ENCODE measurements at places on chromosomes 3 and 15.
A peak's percentile ranks its signal among the peaks of the same experiment; 100 is the strongest.

DNA sequence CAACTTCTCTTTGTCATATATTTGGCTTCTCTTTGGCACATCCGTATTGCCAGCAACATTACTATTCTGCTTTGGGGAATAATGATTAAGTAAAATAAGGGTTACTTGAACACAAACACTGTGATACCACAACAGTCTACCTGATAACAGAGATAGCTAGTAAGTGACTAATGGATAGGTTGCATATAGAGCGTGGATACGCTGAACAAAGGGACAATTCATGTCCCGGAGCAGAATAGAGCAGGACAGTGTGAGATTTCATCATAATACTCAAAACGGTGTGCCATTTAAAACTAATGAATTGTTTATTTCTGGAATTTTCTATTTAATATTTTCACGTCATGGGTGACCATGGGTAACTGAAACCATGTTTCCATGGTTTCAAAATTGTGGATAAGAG lies 54.1 kb downstream of the SCN5A start:
- no peak for DNase-seq

- DNase-seq: no peak
Measured at GRCh38 chr15:70319466-70319865, 221.7 kb upstream of the TLE3 start.

DNA sequence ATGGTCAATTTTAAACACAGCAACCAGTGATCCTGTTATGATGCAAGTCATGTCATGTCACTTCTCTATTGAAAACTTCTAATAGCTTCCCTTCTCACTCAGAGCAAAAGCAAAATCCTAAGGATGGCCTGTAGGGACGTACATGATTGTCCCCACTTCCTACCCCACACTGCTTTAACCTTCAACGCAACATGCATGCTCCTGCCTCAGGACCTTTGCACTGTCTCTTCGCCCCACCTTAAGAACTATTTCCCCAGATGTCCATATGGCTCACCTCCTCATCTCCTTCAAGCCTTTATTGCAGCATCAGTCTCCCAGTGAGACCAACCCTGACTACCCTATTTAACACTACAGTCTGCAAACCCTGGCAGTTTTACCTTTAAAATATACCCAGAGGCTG lies 214.1 kb upstream of the CHRM5 start:
- no peak for DNase-seq

GRCh38 chr3:44902628-44903027 lies 28.2 kb downstream of the TGM4 start:
- no peak for DNase-seq

GRCh38 chr15:57436961-57437360 lies 60.7 kb downstream of the CGNL1 start:
- DNase-seq: no peak

- no peak for DNase-seq
Measured at GRCh38 chr3:89246326-89246725, 138.9 kb downstream of the EPHA3 start.

DNA sequence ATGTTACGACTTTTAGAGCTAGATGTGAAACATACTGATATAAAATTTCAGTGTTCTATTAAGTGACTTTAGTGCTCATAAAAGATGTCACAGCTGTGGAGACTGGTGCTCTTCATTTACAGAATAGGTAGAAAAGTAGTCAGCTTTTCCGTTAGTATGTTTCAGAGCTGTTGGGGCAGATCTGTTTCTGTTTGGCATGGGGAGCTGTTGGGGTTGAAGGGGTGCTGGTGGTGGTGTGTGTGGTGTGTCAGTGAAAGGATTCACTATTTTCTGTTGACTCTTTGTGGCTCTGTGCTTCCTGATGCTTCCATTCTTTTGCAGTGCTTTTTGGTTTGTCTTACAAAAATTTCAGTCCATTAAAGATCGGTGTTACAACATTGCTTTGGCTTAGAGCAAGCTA lies 3.2 kb downstream of the UBE2E2 start:
- DNase-seq: no peak

GRCh38 chr15:39804026-39804425 lies 21.4 kb upstream of the FSIP1 start:
- DNase-seq: no peak

GRCh38 chr3:54358969-54359694 lies 236.8 kb downstream of the CACNA2D3 start:
- DNase-seq: no peak

DNA sequence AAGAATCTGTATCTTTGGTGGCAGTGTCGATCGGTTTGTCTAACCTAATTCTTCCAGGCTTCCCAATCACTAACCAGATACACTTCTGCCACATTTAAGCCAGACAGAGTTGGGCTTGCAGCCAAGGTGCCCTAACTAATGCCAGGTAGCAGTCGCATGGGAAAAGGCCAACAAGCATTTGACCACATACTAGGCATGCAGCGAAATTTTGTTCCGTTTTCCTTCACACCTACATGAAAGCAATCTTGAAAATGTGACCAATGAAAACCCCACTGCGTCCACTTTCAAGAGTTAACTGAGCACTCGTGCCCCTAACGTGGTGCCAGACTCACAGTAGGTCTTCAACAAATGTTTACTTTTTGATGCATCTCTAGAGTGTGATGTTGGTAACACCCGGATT lies 192.2 kb upstream of the TPM1 start:
- DNase-seq: no peak

- no peak for DNase-seq
Measured at GRCh38 chr15:69090197-69090948, 70.1 kb upstream of the GLCE start.

DNA sequence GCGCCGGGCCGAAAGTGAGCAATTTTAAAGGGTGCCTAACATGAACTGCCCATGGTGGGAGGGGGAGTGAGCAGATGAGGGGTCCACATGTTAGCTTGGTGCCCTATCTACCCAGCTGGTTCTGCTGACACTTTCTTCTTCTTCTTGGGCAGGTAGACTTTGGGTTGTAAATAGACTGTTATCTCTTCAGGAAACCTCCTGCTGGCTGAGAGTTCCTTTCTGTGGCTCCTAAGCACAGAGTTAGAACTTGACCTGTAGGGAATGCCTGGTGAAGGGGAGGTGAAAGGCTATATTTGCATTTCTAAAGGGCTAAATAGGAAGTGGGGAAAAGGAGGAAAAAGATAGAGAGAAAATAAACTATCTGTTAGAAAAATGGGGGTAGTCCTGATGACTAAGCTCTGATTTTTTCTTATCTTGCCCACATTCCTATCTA lies 521.4 kb upstream of the TGFBR2 start:
- no peak for DNase-seq

- no peak for DNase-seq
Measured at GRCh38 chr15:87722941-87723691, 533.4 kb downstream of the NTRK3 start.

- DNase-seq: no peak
Measured at GRCh38 chr3:88061746-88062145, 2.7 kb downstream of the ZNF654 start.

DNA sequence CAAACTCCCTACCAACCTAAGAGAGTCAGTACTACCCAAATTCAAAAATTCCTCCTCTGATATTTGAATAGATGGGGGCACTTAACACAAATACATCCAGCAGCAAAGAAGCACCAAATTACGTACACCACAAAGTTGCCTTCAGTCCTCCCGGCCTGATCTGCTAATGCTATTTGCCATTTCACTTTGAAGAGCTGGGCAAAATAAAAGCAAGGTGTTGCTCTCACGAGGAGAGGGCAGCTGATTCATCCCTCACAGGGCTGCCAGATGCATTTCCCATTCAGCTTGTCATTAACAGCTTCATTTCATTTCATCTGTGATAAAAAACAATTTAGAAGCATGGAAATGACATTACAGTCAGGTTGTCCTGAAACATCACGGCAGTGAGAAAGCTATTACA lies 283.4 kb upstream of the VEPH1 start:
- no peak for DNase-seq

DNA sequence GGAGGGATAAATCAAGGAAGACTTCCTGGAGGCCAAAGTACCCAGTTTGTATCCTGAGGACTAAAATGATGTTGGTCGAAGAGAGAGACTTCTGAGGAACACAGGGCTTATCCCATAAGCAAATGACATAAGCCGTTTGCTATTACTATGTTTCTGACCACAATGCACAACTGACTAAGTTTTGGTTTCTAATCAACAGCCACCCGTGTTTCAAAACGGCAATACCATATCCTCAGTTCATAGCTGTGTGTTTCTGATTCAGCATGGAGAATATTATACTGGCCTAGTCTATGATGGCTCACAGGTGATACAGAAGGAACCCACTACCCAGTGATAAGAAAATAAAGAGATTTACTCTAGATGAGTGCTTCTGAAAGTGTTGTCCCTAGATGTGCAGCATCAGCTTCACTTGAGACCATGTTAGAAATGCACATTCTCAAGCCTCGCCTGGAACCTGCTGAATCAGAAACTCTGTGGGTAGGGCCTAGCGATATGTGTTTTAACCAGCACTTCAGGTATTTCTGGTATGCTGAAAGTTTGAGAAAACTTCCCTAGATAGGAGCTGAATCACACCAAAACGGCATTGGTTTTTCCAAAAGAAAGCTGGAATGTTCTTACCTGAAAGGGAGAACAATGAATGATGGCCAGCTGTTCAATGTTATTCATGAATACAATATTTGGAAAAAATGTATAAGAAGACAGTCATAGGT lies 639.7 kb upstream of the NR2F2 start:
- peak; percentile 21 for DNase-seq
